Stimulated activated CD8-positive, alpha-beta memory T cell treated with anti-CD3 and anti-CD28 coated beads, Interleukin-15, amount 100 ng/mL, for 4 hours (primary cell): ENCODE measurements at places on chromosomes 4 and X.

DNA sequence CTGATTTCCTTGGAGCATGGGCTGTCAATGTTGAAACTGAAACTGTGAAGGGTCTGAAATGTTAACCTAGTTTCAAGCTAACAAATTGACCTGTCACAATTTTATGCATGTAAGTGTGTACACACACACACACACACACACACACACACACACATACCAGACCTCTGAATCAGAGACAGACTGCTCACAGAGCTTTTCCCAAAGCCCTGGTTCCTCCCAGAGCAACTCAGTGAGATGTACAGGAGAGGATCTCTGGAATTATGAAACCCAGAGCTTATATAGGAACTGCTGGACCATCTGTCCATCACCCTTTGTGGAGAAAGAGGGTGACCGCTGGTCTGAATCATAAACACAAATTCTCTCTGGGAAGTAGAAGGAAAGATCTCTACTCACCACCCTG, 228.1 kb upstream of the PRPS2 start:
- no peak for DNase-seq

DNA sequence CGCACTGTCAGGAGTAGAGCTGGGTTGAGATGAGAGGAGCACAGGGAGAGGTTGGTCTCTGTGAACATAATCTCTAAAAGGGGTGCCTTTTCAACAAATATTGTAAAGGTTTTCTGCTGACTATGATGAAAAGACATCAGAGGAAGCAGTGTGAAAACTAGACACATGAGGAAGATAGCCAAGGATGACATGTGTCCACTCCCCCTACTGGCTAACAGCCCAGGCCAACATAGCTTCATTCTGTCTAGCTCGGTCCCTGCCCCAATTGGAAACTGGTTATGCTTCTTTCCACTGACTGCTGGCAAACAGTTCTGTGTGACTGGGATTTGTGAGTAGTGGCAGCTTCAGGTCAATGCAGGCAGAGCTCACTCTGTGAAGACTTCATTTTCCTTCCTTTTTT, 115.4 kb upstream of the ESX1 start:
- DNase-seq = no peak

DNA sequence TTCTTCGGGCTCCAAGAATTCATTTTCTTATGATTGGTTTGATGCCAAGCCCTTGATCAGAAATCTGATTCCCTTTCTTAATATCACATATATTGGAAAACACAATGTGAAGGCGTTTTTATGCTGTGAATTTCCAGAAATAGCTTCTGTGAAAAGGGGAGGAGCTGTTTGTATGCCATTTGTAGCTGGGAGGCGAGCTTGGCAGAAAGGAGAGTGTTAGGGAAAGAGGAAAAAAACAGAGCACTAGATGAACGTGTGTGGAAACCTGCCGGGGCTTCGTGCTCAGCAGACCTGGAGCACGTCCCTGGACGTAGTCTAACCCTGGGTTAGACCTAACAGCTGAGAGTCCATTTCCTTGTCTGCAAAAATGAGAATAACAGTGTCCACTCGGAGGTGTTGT, 3.4 kb downstream of the CLCN4 start:
- no peak for DNase-seq

DNA sequence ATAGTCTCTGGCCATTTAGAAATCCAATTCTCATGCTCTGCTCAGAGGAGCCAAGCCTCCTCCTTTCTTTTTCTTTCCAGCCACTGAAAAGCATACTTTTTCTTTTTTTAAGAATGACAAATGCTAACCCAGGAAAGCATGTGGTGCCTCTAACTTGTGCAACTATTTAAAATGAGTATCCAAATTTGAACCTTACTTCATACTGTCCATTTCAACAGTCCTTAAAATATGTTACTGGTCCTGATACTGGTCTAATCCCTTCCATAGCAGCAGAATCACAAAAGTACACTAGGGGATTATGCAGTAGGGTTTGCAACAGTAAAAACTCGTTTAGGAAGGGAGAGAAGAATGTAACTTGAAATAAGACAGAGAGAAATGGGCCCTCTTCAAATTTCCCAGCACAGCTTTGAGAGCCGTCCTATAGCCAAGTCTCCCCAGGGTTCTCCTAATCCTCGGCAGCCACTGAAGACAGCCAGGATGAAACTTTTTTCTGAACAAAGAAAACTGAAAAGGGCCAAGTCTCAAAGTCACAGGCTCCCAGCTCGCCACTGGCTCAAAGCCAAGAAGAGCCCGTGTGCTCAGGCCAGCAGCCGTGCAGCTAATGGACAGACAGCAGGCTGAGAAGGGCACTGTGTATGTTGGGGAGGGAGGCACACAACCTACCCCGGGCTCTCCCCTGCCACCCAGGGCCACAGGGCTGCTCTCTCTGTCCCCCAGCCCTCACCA, 39.5 kb downstream of the GPC4 start:
- DNase-seq = no peak

- DNase-seq = no peak
Observed at GRCh38 chr4:172865103-172865502, 303.5 kb upstream of the GALNT7 start.

GRCh38 chr4:41258783-41259182, 2.1 kb downstream of the UCHL1 start:
- DNase-seq = no peak

DNA sequence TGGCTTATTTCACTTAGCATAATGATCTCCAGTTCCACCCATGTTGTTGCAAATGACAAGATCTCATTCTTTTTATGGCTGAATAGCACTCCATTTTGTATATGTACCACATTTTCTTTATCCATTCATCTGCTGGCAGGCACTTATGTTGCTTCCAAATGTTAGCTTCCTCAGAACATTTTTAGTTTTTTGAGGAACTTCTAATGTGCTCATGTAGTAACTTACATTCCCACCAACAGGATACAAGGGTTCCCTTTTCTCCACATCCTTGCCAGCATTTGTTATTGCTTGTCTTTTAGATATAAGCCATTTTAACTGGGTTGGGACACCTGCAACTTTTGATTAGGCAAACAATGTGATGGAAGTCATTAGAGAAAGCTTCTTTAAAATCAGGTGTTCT, 454.2 kb downstream of the NLGN4X start:
- no peak for DNase-seq

DNA sequence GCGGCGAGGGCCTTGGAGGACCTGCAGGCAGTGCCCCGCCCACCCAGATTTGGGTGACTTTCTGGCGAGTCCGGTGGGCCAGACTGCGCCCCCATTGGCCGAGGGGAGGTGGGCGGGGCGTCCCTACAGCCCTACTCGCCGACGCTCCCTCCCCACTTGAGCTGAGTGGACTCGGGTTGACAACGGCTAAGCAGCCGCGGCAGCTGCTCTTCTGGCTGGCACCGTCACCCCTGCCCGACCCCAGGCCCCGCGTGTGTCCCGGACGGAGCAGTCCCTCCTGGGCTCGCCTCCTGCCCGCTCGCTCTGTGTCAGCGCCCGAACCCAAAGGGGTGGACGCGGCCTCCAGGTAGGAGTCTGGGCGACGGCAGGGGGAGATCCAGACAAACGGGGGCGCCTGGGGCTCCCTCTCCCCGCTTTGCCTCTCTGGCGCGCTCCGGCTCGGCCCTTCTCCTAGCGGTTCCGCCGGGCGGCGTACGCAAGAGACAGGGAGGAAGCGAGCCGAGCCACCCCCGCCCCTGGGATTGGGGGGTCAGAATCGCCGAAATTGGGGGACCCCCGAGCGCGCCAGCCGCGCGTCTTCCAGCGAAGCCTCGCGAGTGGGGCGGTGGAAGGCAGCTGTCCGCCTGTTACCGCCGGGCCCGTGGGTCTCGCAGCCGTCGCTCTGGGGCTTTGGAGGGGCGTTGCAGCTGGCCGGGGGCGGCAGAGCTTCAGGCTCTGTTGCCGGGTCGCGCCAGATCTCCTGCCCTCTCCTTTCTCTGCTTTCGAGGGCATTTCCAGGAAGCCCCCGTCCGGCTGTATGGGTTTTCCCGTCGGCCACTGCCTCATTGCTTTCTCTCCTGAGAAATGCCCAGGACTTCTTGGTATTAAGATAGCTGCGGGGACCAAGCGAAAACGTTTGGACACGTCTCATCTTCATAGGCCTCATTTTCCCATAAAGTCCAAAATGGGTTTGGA, 46.3 kb downstream of the STARD8 start:
- DNase-seq = no peak

- no peak for DNase-seq
Observed at GRCh38 chr4:183353557-183353956, 31.3 kb upstream of the CLDN24 start.

GRCh38 chrX:69987691-69988090, 62.0 kb downstream of the AWAT2 start:
- DNase-seq = no peak

GRCh38 chr4:22988526-22988925, 295.8 kb downstream of the GBA3 start:
- no peak for DNase-seq

GRCh38 chrX:154019633-154020528, at the start of gene IRAK1:
Gene IRAK1 (minus strand): TSS chrX:154019902. CDS start chrX:154019812, 90 bp downstream.
- no peak for DNase-seq

DNA sequence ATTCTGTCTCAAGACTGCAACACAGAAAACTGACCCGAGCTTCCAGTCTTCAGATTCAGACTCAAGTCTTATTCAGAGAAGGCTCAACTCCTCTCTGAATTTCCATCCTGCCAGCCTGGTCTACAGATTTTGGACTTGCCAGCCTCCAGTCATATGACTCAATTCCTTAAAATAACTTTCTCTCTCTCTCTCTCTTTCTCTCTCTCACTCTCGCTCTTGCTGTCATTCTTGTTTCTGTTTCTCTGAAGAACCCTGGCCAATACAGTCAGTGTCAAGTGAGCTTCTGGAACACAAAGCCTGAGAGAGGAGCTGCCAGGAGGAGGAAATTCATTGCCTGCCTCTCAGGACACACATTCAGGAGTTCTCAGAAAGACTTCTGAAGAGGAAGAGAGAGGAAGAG, 154.9 kb downstream of the PARM1 start:
- no peak for DNase-seq

DNA sequence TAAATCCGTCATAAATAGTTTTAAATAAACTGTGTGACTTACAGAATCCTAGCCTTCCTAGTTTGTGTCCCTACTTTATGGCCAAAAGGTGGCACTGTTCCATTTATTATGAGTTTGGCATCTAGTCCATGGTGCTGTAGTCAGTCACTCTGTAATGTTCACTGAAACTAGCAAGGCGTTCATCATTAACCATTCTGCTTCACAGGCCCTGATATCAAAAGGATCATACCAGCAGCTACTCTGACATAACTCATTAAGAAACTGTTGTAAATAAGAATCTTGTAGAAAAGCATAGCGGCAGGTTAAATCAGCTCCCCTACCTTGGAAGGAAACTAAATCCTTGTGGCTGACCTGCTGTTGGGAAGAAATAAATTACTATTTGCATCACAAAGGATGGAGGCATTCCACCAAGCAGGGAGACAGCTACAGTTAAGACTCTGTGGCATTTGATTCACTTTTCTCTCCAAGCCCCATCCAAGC, 919.6 kb upstream of the DIAPH2 start:
- no peak for DNase-seq

DNA sequence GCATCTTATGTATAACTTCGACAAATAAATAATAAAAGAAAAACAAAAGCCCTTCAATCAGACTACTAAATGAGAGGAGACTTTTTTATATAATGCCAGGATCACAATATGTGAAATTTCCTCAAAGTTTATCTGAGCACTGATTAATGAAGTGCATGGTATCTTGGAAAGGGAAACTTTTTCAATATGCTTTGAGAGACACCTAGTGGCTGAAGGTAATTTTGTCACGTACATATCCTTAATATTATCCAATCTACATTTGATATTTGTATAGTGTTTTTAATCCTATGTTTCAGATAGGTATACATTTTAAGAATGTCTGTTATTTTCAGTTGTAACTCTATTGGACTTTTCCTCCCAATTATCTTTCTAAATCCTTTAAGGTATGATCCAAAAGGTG, 146.8 kb downstream of the KLHL4 start:
- DNase-seq = no peak

GRCh38 chrX:8091510-8091909, 79.6 kb downstream of the VCX2 start:
- DNase-seq = no peak
